Peyer's patch (tissue), 4 donors: ENCODE measurements at places on chromosomes 7 and 10. TPM values are rescaled to one million over a fixed set of nuclear protein-coding genes. Genes with fewer than 3 reads are reported as not detected.

DNA sequence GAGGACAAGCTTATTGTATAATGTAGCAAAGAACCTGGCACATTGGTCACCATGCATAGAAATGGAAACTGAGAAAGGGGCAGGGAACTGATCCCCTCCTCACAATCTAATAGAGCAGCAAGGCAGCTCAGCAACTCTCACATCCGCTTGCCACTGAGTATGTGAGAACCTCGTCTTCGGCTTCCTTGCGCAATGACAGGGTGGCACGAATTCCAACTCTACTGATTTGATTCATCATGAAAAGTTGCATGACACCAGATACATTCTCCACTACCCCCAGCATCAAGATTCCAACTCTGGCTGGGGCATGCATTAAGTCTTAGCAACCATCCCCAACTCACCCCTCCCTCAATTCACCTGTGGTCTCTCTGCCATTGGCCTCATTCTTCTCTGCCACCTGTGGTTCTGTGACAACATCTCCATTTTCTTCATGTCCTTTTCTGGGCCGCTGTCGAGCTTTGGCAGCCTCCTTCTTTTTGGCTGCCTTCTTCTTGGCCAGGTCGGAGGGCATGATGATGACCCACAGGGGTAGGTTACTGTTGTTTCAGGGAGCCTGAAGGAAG, 976 bp downstream of the ABCF2 start:
- DNase-seq, result no peak

- DNase-seq, result no peak
Observed at GRCh38 chr10:26721561-26721960, 24.1 kb downstream of the PDSS1 start.

GRCh38 chr10:131448171-131448570, 136.7 kb upstream of the TCERG1L start:
- no peak for DNase-seq

DNA sequence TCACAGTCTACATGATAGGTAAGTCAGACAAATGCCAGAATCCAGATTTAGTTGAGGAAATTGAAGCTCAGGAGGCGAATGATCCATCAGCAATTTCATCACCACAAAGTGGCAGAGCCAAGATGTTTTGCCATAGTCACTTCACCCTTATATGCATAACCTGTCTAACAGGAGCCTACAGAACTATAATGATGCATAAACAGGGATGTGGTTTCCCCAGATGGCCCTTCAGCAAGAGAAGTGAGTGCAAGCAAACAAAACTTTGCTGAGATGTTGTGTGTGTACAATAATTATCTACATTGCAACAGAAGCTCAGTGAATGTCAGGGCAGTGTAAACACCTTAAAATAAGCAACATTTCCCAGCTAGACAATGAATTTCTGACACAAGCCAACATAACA, 28.6 kb downstream of the PON3 start:
- DNase-seq, result no peak

Gene ADRB1
- total RNA-seq, result not detected

Gene GPR85
- not detected for total RNA-seq
